Heart right ventricle (tissue), 16 donors: ENCODE measurements at places on chromosomes 5 and 9. TPM values are rescaled to one million over a fixed set of nuclear protein-coding genes. Genes with fewer than 3 reads are reported as not detected.

- no peak for DNase-seq
Observed at GRCh38 chr5:170333161-170333910, 35.8 kb upstream of the LCP2 start.

DNA sequence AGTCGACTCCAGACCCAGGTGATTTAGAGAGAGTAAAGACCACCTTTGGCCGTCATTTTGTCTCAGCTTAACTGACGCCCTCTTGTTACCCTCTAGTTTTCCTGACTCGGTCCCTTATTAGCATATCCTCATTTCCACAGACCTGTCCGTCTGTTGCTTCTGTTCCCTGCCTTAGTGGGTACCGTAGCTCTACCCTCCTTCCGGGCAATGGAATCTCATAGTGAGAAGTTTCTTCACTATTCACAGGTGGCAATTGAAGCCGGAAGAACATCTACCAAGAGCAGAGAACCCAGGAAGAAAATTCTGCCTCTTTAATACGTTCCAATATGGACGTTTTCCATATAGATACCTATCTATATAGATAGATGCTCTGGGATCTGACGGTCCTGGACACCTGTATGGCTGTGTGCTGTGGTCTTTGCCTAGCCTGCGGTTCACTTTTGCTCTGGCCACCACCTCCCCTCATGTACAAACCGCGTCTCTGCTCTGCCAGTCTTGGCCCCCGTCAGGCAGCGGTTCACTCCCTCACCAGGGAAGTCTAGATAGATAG, 652 bp upstream of the TMEM161B start:
- DNase-seq: no peak

DNA sequence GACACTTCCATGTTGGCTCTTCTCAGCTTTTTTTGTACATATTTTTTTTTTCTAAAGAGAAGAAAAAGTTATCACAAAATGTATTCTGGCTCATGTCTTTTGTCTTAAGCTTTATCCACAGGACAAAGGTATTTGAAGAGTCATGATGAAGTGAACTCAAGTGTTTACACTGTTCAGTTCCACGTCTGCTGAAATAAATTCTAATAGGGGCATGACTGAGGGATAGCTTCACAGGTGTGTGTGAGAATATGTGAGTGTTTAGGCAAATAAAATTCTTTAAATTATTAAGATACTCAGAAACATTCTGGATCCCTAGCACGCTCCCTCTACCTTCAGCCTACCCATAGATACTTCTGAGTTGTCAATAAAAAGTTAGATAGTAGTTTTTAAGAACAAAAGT, 59.8 kb downstream of the BAAT start:
- no peak for DNase-seq

GRCh38 chr5:115907177-115907576, 55.1 kb upstream of the LVRN start:
- DNase-seq: no peak

DNA sequence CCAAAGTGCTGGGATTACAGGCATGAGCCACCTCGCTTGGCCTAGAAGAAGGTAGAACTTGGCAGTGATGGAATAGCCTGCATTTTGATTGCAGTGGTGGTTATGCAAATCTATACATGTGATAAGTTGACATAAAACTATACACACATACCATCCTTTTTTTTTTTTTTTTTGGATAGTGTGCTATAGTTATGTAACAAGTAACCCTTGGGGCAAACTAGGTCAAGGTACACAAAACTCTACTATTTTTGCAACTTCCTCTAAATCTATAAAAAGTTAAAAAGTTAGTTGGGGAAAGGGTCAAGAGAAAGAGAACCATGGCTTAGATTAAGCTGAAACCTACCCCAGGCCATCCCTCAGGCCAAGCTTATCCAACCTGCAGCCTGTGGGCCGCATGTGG, 11.1 kb downstream of the TRIM14 start:
- no peak for DNase-seq

GRCh38 chr9:114930056-114930812, at the start of gene TNFSF8:
Gene TNFSF8 (minus strand): TSS chr9:114930591. CDS start chr9:114930303, 288 bp downstream.
- no peak for DNase-seq

GRCh38 chr9:75499812-75500211, 390.7 kb upstream of the PCSK5 start:
- no peak for DNase-seq

GRCh38 chr5:171313481-171314206, 4.6 kb downstream of the TLX3 start:
- no peak for DNase-seq

DNA sequence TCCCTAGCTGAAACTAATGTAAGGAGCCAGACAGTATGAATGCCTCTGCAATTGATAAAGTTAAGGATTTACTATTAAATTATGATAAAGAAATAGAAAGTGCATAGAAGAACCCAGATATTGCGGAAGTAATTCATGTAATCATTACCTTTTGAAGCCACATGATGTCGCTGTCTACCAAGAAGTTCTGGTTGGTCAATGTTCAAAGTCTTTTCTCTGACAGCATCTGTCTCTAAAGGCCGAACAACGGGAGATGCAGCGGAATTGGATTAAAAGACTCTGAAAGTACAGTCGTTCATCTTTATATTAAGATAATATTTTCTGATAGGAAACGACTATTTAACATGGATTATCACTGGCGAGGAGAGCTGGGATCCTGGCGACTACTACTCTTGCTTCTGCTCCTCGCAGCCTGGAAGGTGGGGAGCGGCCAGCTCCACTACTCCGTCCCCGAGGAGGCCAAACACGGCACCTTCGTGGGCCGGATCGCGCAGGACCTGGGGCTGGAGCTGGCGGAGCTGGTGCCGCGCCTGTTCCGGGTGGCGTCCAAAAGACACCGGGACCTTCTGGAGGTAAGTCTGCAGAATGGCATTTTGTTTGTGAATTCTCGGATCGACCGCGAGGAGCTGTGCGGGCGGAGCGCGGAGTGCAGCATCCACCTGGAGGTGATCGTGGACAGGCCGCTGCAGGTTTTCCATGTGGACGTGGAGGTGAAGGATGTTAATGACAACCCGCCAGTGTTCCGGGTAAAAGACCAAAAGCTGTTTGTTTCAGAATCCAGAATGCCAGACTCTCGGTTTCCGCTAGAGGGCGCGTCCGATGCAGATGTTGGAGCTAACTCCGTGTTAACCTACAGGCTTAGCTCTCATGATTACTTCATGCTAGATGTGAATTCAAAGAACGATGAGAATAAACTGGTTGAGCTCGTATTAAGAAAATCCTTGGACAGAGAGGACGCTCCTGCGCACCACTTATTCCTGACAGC, at the start of gene PCDHA8:
Gene PCDHA8, plus strand, starts transcription at position 210 of the 985 bp plus-strand sequence. Its CDS starts 135 bp downstream, at position 345.
- DNase-seq: no peak

GRCh38 chr5:116577064-116577788, 2.6 kb upstream of the SEMA6A start:
- DNase-seq: no peak

- DNase-seq: no peak
Observed at GRCh38 chr5:7941692-7942091, 72.7 kb downstream of the MTRR start.

DNA sequence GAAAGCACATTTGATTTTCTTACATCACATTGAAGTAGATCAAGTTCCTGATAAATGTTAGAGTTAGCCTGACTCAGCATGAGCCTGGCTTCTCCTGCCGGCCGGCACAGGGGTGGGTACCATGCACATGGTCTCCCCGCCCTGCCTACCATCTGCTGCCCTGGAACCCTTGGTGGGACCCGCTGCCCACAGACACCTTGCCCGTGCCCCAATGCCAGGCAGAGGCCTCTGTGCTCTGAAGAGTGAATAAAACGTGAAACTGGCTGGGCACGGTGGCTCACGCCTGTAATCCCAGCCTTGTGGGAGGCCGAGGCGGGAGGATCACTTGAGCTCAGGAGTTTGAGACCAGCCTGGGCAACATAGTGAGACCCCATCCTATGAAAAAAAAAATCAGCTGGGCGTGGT, 17.3 kb downstream of the EXD3 start:
- no peak for DNase-seq

DNA sequence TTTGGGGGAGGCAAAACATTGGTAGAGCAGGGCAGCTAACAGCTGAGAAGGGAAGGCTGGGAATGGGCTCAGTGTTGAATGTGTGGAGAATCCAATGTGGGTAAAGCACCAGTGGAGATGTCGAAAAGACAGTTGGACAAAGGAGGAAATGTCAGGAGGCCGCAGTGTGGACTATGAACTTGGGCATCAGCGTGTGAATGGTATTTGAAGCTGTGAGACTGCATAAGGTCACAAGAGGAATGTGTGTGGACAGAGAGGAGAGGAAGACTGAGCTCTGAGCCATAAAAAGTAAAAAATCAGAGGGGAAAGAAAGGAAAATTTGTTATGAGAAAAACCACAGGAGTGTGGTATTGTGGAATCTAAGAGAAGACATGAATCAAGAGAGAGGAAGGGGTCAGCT, 99.4 kb upstream of the ADAMTS16 start:
- no peak for DNase-seq

- DNase-seq: no peak
Observed at GRCh38 chr5:32325062-32325461, 12.3 kb upstream of the MTMR12 start.

DNA sequence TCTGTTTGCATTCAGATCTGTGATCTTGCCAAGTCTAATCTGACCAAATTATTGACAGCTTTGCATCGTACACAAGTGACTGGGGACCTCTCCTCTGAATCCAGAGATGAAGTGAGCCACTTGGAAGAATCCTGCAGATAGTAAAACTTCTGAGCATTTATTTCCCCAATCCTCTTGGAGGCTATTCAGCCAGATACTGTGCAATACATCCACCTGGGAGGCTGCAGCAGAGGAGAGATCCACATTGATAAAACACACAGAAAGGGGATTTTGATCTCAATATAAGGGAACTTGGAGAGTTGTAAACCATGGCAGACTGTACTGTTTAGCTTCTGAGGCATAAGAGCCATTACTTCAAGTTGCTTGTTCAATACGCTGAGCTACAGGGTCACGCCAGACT, 654.6 kb downstream of the MTRR start:
- no peak for DNase-seq

- no peak for DNase-seq
Observed at GRCh38 chr9:16608906-16609305, 261.6 kb downstream of the BNC2 start.

The MYMK gene
- total RNA-seq: not detected

The FAXDC2 gene
- total RNA-seq: 21.2 TPM

The PCDHGB1 gene
- 11.5 TPM for total RNA-seq

The SV2C gene
- 1.2 TPM for total RNA-seq
